Smooth muscle cell of the umbilical artery (primary cell): ENCODE measurements at places on chromosomes 16 and 17. TPM values are rescaled to one million over a fixed set of nuclear protein-coding genes. Genes with fewer than 3 reads are reported as not detected.

CLEC18C gene
- total RNA-seq = 0.23 and 0.59 TPM in 2 replicates

PRAC1 gene
- not detected in 2 replicates for total RNA-seq

IL34 gene
- total RNA-seq = 1.9 and 4.5 TPM in 2 replicates

SDK2 gene
- 0.89 and 1.1 TPM in 2 replicates for total RNA-seq

CCL13 gene
- total RNA-seq = 0.59 TPM in 1 of 2 replicates, not detected in the other

C17orf113 gene
- under 0.01 and 0.09 TPM in 2 replicates for total RNA-seq

HLF gene
- total RNA-seq = not detected in 2 replicates

HCRT gene
- total RNA-seq = not detected in 2 replicates

RAB37 gene
- 0.23 and 0.30 TPM in 2 replicates for total RNA-seq

CCL1 gene
- total RNA-seq = not detected in 2 replicates

APRT gene
- 42.2 and 89.5 TPM in 2 replicates for total RNA-seq

FN3K gene
- total RNA-seq = 5.9 and 10.4 TPM in 2 replicates

ZNF598 gene
- 13.1 and 29.6 TPM in 2 replicates for total RNA-seq

TMC6 gene
- total RNA-seq = 0.42 and 1.2 TPM in 2 replicates

BICDL2 gene
- 0.28 and 0.59 TPM in 2 replicates for total RNA-seq

SLC6A4 gene
- not detected in 2 replicates for total RNA-seq

TBC1D3G gene
- not detected in 2 replicates for total RNA-seq

KCTD19 gene
- not detected in 2 replicates for total RNA-seq

ST6GALNAC2 gene
- 0.55 TPM in 1 of 2 replicates, not detected in the other for total RNA-seq

C16orf82 gene
- not detected in 2 replicates for total RNA-seq

TNS4 gene
- not detected in 2 replicates for total RNA-seq

ADORA2B gene
- 14.2 and 18.4 TPM in 2 replicates for total RNA-seq

SLC5A10 gene
- total RNA-seq = not detected in 2 replicates
